ENCODE measurements at places on chromosomes 6 and 20.

DNA sequence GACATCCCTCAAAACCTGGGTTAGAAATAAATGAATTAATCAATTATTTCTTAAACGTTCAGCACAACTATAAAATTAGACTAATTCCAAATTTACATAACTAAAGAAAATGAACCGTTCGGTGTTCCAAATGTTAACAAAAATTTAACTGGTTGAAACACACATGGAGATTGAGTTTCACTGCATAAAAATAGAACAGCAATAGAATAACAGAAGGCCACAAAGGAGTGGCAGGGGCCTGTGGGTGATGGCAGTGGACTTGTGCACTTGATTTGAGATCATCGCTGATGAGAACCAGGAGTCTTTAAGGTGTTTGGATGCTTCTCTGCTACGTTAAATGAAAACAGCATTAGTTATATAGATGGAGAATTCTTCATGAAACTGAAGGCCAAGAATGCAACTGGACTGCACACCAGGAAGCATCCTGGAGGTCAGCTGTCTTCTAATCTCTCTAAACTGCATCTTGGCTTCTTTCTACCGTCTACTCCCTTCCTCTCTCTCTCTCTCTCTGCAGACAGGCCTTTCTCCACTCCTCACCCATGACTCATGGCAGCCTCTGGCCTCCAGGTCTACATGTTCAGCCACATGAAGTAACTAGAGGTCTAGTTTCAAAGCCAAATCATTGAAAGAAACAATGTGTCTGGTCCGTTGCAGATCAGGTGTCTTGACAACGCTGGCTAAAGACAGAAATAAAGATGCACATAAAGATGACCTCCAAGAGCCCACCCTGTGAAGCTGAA is 111.3 kb downstream of the SIM1 start:
- peak; percentile 18 for DNase-seq

DNA sequence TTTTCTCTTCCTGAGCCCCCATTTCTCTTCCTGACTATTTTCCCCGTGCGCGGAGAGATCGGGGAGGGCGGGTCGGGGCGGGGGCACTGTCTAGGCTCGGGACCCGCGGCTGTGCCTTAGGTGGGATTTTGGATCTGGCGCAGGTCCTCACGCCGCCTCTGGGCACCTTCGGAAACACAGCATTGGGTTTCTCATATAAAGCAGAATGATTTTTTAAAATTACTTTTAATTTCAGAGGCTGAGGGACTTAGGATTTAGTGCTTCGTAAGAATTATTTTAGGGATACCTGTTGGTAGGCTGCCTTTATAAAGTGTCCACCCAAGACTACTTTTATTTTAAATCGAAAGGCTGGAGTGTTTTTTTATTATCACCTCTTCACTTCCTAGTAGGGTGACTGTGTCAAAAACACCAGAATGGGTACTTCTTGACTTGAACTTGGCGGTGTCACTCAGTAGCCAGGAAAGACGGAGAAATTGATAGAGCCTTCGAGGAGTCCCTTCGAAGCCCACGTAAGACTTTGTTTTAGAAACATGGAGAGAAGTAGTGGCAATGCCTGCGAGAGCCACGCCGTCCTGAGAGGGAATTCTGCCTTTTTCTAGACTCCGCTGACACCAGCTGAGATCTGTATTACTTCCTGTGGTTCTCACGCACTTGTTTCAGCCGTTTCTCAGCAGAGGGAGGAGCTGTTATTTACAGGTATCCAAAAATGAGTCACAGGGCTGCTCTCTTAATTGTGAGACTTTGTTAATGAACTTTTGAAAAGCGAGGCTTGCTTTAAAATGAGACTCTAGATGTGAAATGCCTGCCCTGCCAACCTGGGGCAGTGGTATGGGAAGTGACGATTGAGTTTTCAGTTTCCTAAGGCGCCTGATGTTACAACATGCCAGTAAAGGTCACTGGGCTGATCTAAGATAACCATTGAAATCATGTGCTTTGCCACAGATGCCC is 667 bp downstream of the STX11 start:
- no peak for DNase-seq

GRCh38 chr6:105967917-105968602 is 118.1 kb upstream of the PRDM1 start:
- no peak for DNase-seq

DNA sequence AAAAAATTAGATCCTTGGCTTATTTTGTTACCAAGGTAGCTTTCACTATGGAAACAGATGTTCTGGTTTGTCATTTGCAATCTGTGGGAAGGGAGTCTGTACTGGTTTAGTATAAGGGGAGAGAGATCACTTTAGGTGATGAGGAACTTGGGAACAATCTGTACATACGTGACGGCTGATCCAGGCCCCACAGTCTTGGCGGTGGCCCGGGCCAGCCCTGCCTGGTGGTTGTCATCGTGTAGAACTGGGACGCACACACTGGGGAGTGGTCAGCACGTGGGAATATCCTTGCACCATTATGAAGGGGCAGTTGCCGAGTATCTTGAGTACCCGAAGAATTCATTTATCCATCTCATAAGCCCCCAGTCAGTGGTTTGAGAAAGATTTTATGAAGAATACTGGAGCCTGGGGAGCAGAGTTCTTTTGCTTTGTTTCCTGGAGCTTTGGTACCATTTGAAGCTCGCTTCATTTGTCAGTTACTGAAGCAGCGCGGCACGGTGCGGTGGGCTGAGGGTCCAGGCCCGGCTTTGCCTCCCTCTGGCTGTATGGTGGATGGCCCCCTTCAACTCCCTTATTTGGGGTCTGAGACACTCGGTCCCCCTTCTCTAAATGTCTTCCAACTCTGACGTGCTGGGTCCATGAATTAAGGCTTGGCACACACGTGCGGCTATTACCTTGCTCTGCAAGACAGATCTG is 22.8 kb upstream of the CLDN20 start:
- DNase-seq = no peak

DNA sequence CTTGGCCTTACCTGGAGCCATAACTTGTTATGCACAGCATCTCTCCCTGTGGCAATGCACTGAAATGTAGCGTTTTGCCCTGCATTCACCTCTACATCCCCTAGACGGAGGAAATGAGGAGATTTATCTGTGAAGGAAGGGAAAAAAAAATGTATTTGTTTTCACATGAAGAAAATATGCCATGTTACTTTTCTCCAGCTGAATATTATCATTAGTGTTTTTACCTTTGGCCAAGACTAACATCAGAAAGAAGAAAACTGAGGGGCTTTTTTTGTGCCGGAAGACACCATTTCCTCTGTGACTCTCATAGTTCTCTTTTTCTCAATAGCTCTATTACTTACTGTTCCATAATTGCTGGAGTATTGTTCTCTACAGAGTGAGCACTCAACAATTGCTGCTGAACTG is 280.4 kb downstream of the PTPRK start:
- DNase-seq = no peak

GRCh38 chr6:161044335-161044734 is 52.8 kb downstream of the MAP3K4 start:
- no peak for DNase-seq

DNA sequence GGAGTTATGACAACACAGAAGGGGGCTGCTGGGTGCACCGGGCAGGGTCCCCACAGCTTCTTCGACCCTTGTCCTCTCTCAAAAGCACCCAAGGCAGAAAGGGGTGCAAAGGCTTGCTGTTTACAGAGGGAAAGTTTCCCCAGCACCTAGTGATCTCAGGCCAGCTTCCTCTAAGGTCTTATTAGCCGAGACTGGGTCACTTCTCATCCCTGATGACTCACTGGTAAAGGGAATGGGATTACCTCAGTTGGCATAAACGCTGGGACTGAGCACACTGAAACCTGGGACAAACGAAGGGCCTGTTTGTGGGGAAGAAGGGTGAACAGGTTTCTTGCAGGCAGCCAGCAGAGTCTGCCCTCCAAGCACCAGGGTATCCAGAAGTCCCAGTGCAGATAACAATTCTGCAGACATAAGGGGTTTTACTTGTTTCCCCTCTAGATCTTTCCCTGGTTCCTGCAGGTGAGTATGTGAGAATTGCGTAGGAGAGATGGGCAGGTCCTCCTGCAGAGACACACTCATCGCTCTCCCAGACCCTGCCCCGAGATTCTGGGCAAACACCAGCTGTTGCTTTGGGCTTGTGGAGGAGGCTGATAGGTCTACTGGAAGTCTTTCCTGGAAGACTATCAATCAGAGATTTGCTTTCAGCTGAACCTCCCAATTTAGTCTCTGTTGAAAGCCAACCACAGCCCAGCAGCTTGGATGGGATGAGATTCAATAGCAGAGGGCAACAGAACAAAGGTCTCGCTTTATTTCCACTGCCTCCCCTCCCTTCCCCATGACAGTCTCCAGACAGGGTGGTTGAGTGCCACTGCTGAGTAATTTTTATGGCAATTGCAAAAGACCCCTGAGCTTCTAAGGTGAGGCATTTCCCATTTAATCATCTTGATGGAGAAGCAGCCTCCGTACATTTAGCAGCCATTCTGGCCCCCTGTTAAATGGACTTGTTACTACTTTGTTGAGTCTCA is 25.7 kb downstream of the KCNG1 start:
- DNase-seq = peak; percentile 41

GRCh38 chr6:25064006-25064405 is 128.2 kb upstream of the RIPOR2 start:
- DNase-seq = no peak

DNA sequence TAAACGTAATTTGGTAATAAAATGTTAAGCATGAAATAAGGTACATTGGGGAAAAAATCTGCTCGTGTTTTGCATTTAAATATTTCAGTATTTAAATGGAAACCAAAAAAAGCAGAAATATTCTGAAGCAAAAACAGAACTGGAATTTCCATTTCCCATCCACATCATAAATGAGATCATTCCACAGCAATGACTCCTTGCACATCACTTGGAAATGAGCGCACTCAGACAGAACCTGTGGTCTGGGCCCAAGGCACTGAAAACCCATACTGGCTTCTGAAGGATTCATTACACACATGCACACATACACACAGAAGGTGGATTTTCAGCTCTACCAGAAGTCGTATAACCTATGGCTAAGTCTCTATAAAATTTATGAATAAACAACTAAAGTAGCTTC is 174.8 kb downstream of the IBTK start:
- no peak for DNase-seq

GRCh38 chr6:73854998-73855718 is 159.2 kb downstream of the CD109 start:
- peak; percentile 53 for DNase-seq

- no peak for DNase-seq
Observed at GRCh38 chr6:34412643-34413214, 13.1 kb downstream of the RPS10 start.

- DNase-seq = no peak
Observed at GRCh38 chr6:19369785-19370184, 467.4 kb upstream of the ID4 start.

- peak; percentile 96 for DNase-seq
Observed at GRCh38 chr6:87731818-87732661, 30.0 kb upstream of the AKIRIN2 start.
